ENCODE measurements at places on chromosomes 4 and X.

GRCh38 chr4:156346959-156347385 is 393.3 kb upstream of the CTSO start:
- DNase-seq: no peak

- no peak for DNase-seq
Measured at GRCh38 chrX:113793563-113793962, 790.3 kb upstream of the HTR2C start.

- DNase-seq: no peak
Measured at GRCh38 chr4:90745176-90745575, 618.0 kb downstream of the CCSER1 start.

DNA sequence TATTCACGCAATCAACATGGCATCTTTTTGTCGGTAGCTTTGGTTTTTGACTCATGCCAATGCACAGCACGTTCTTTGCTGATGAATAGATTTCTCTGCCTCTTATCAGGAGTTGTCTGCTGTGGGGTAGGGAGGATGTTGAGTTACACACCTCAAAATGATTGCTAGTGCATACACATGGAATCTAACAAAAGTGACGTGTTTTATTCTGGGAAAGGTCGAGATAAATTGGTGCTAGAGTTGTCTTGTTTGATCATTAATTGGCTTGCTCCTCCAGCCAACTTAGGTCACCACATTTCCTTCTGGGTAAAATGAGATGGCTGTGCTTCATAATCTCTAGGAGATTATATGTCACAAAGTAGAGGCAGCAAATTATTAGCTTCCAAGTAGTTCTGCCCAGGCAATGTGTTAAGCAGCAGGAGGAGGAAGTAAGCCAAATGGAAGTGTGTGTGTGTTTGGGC is 3.9 kb downstream of the RAB9A start:
- DNase-seq: peak; percentile 24

DNA sequence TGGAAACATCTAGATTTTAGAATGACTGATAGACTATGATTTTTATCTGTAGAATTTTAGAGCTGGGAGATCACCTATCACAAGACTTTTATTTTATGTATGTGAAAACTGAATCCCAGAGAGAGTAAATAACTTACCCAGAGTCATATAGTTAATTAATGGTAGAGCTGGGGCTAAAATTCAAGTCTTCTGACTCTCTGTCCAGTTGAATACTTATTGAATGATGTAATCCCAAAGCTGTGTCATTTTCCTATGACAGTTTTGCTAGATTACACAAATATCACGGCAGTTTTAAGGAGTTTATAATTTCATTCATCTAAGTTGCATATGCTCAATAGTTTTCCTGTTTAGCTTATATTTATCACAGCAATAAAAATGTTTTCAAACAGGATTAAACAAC is 6.7 kb downstream of the NRK start:
- no peak for DNase-seq

DNA sequence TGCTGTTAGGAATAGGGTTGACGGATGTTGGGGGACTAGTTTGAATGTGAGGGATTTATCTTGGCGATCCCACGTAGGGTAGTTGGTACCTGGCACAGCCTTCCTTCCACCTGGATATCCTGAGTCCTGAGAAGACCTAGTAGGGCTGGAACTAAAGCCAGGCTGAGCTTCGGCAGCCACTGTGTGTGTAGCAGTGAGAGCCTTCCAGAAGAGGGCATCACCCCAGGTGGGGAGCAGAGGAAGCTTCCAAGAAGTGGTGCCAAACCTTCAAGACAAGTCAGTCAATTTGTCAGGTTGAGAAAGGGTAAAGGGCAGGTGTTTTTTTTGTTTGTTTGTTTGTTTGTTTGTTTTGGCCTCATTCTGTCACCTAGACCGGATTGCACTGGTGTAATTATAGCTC is 1.2 kb upstream of the FGFBP2 start:
- DNase-seq: no peak

DNA sequence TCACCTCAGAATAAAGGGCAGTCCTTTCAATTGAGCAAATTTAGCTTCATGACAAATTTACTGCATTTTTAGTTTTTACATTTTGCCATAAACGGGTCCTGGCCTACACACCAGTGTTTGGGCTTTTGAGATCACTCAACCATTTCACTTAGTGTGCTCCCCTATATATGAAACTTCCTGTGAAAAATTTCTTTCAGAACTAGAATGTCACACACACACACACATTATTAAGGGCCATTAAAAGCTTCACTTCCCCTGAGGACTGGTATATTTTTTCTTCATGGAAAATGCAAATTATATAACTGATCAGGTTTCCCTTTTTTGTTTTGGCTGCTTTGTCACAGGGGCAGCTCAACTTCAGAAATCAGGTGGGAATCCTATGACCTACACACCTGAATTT is 206.5 kb downstream of the ENOX2 start:
- no peak for DNase-seq

DNA sequence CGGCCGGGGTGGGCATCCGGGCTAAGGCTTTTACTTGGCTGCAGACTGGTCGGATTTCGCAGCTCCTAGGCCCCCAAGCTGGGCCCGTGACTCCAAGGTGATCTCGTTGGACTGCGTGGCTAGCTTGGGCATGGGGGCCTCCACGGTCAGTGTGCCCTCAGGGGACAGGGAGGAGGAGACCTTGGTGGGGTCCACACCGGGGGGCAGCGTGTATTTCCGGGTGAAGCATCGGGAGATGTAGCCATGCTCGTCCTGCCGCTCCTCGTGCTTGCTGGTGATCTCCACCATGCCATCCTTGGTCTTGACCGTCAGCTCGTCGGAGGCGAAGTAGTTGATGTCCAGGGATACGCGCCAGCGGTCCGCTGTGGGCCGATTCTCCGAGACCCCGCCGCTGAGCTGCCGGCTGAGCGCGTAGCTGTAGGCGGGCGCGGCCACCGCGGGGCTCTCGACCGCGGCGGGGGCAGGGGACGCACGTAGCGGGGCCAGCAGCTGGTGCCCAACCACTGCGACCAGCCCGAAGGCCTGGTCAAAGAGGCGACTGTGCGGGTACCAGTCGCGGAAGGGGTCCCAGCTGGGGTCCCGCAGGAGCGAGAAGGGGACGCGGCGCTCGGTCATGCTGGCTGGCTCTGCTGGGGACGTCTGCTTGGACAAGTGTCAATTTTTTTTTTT is 881 bp upstream of the CACNA1F start:
- no peak for DNase-seq

- no peak for DNase-seq
Measured at GRCh38 chr4:6941796-6942195, 32.2 kb downstream of the TBC1D14 start.

DNA sequence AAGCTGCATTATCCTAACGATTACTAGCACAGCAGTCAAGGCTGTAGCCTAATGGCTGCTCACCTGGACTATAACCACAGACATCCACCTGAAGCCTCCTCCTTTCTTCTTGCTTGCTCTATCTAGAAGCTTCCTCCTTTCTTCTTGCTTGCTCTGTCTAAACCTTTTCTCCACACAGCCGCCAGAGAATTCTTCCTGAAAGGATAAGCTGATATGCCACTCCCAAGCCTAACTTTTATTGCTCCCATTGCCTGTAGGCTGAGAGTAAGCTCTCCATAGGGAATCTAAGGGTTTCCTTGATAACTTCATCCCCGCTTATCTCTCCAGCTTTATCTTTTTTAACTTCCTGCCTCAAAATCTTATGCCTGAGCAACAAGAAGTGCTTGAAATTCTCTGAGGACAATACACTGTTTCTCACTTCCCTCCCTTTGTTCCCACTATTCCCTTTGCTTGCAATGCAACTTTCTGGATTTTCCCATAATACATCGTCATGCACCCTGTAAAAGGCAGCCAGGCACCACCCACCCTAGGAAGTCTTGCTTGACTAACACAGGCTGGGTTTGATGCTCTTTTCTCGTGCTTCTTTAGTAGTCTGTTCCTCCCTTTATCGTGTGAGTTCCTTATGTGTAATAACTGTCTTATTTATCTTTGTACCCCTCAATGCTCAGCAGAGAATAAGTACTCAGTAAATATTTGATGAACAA is 1.4 kb upstream of the LRIT3 start:
- DNase-seq: no peak

- DNase-seq: no peak
Measured at GRCh38 chr4:1505511-1506460, 99.5 kb upstream of the NKX1-1 start.

GRCh38 chr4:105422207-105422920 is 51.5 kb downstream of the PPA2 start:
- DNase-seq: no peak

DNA sequence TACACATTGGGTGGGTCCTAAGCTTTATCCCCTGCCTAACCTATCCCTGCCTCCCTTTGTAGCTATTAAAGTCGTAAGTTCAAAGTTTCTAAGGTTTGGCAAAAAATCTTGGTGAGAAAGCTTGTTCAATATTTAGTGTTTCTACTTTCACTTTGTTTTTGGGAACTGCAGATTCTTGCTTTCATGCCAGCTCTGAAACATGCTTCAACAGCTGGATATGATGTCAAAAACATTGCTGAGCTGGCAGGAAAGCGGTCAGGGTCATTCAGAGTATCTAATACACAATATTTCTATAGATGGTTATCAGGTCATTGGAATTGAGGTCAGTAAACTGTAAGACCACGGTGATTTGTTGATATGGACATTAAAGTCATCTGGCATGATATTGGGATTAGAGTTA is 19.7 kb downstream of the CENPI start:
- no peak for DNase-seq

DNA sequence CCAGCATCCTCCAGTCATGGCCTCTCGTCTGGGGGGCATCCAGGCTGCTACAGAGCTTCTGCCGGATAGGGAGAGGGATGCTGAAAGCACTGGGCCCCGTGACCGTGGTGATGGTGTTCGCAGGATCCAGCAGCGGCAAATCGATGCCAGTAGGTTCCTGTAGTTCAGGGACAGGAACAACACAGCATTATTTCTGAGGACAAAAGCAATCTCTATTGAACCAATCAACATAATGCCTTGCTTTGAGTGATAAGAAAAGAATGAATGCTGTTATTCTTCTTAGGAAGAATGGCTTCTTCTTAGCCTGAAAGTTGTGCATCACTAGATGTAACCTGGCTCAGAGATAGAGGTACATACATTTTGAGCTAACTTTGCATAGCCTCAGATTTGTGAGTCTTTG is 378.6 kb downstream of the UNC5C start:
- DNase-seq: no peak

- no peak for DNase-seq
Measured at GRCh38 chrX:153804100-153804595, 9.7 kb downstream of the SSR4 start.

- DNase-seq: no peak
Measured at GRCh38 chr4:15425520-15425919, 2.3 kb upstream of the C1QTNF7 start.

Data from hematopoietic multipotent progenitor cell treated with erythropoietin and hydrocortisone succinate and interleukin-3 and kit ligand, for 17 days (in vitro differentiated cells).